ENCODE measurements at places on chromosomes 16 and 17. TPM values are rescaled to one million over a fixed set of nuclear protein-coding genes. Genes with fewer than 3 reads are reported as not detected.

PHOSPHO1 gene
- 0.31 TPM for total RNA-seq

YPEL3 gene
- 26.3 TPM for total RNA-seq

MYO15A gene
- 2.5 TPM for total RNA-seq

FN3K gene
- total RNA-seq, result 28.3 TPM

ENDOV gene
- 17.1 TPM for total RNA-seq

INCA1 gene
- total RNA-seq, result 1.5 TPM

MPP2 gene
- 16.3 TPM for total RNA-seq

DNA sequence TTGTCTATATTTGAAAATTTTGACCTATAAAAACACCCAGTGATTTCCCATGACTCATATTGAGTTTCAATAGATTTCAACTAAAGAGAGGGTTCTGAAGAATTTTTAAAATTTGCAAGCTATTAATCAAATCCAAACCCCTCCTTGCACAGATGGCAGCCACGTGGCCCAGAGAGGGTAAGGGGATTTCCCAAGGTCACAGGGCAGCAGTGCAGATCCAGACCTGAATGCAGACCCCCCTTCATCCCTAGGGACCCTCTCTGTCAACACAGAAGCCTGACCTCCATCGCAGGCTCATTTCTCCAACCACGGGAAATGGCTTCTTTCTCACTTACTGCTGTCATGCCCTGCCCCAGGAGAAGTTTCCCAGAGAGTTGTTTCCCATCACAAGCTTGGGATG, 24.7 kb upstream of the CES5A start:
- H3K4me1 ChIP-seq, result no peaks in the 10 kb centered on the region
- peak; percentile 4 for DNase-seq
- H3K27ac ChIP-seq, result no peak overlapping the region
- no peaks in the 10 kb centered on the region for H3K36me3 ChIP-seq
- H3K4me3 ChIP-seq, result no peak overlapping the region
- H3K27me3 ChIP-seq, result no peaks in the 10 kb centered on the region

GRCh38 chr17:46942441-46943217, 19.7 kb downstream of the GOSR2 start:
- no peak overlapping the region for H3K27ac ChIP-seq
- no peaks in the 10 kb centered on the region for H3K4me1 ChIP-seq
- H3K27me3 ChIP-seq, result no peaks in the 10 kb centered on the region

DNA sequence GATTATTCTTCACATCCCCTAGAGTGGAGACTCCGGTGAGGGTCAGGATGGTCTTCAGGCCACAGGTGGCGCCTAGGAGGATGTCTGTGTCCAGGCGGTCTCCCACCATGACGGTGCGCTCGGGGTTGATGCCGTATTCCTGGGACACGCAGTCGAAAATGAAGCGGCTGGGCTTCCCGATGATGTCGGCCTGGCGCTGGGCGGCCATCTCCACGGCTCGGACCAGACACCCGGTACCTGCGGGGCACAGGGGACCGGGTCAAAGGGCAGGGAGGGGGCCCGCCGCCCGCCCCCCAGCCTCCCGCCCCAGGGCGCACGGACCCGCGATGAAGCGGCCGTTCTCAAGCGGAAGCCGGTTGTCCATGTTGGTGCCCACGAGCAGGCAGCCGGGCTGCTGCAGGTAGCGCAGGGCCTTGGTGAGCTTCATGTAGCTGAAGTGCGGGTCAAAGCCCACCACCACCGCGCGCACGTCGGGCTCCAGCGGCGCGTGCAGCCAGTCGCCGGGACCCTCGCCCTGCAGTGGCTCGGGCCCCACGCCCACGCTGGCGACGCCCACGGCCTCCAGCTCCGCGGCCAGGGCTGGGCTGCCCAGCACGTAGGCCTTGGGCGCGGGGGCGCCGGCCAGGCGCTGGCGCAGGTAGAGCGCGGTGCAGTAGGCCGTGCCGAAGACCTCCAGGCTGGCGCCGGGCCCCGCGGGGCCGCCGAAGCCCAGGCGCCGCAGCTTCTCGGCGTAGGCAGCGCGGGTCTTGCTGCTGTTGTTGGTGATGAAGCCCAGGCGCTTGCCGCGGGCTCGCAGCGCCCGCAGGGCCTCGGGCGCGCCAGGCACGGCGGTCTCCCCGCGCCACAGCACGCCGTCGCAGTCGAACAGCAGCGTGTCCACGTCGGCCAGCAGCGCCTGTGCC, 572 bp downstream of the PGP start:
- H3K4me3 ChIP-seq, result peak overlapping the region; percentile 86
- peaks cover 19% of the 10 kb centered on the region for H3K36me3 ChIP-seq
- no peaks in the 10 kb centered on the region for H3K4me1 ChIP-seq
- H3K27me3 ChIP-seq, result no peaks in the 10 kb centered on the region

DNA sequence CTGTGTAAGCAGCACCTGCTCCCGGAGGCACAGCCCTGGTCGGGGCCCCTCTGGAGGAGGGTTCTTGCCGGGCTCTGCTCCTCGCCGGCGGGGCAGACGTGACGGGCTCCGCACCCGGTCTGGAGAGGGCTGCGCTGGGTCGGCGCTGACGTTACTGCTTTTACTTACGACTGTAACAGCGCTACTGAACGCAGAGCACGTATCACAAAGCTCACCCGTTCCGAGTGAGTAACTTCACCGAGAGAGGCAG, 1.3 kb upstream of the RAB40C start:
- H3K4me3 ChIP-seq, result peak overlapping the region; percentile 99
- H3K27ac ChIP-seq, result no peak overlapping the region
- H3K36me3 ChIP-seq, result peaks cover 6% of the 10 kb centered on the region
- H3K27me3 ChIP-seq, result peaks cover 7% of the 10 kb centered on the region
- no peak for DNase-seq
- H3K4me1 ChIP-seq, result no peaks in the 10 kb centered on the region

- DNase-seq, result no peak
- H3K36me3 ChIP-seq, result no peaks in the 10 kb centered on the region
- peaks cover 7% of the 10 kb centered on the region for H3K4me1 ChIP-seq
Measured at GRCh38 chr17:47997586-47997985, 26.7 kb downstream of the CDK5RAP3 start.

GRCh38 chr16:54077050-54077821, 209.4 kb downstream of the IRX3 start:
- H3K4me1 ChIP-seq, result no peaks in the 10 kb centered on the region
- H3K36me3 ChIP-seq, result no peaks in the 10 kb centered on the region
- no peak for DNase-seq
- H3K4me3 ChIP-seq, result no peak overlapping the region
- no peaks in the 10 kb centered on the region for H3K27me3 ChIP-seq

GRCh38 chr16:27973678-27974077, 89.8 kb downstream of the GSG1L start:
- no peak overlapping the region for H3K4me3 ChIP-seq
- DNase-seq, result no peak
- H3K4me1 ChIP-seq, result no peaks in the 10 kb centered on the region
- H3K27ac ChIP-seq, result no peak overlapping the region

DNA sequence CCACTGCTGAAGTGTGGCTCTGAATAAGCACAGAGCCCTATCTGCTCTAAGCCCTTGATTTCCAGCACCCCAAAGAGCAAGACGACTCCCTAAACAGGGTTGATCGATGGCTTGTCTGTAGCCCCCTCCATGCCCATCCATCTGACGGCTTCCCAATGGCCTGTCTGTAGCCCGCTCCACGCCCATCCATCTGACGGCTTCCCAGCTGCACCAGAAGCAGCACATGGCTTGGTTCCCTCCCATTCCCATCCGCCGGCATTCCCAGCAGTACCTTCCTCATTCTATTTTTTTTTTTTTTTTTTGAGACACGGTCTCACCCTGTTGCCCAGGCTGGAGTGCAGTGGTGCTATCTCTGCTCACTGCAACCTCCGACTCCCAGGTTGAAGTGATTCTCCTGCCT, 64.5 kb downstream of the RBFOX3 start:
- H3K27me3 ChIP-seq, result no peaks in the 10 kb centered on the region
- no peaks in the 10 kb centered on the region for H3K36me3 ChIP-seq
- no peak overlapping the region for H3K4me3 ChIP-seq
- DNase-seq, result no peak
- H3K4me1 ChIP-seq, result peaks cover 8% of the 10 kb centered on the region

DNA sequence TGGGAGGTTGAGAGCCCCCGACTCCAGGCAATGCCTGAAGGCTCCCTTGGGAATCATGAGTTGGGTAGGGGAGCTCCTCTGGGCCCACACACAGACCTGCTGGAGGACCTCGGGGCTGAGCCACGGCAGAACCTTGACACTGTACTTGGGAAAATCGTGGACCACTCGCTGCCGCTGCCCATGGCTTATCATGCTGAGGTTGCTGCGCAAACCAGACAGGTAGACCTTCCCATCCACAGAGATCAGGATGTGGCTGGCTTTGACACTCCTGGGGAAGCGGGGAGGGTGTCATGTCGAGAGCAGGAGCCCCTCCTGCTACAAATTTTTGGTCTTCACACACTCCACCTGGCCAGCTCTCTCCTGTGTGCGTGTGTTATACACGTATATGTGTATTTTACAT, 7.2 kb upstream of the LIMD2 start:
- H3K36me3 ChIP-seq, result peaks cover 48% of the 10 kb centered on the region
- H3K27me3 ChIP-seq, result no peaks in the 10 kb centered on the region
- no peaks in the 10 kb centered on the region for H3K4me1 ChIP-seq
- DNase-seq, result no peak
- H3K4me3 ChIP-seq, result no peak overlapping the region
- no peak overlapping the region for H3K27ac ChIP-seq

GRCh38 chr16:49757559-49758069, 98.3 kb downstream of the ZNF423 start:
- H3K4me3 ChIP-seq, result no peak overlapping the region
- H3K27ac ChIP-seq, result no peak overlapping the region
- no peaks in the 10 kb centered on the region for H3K36me3 ChIP-seq
- DNase-seq, result peak; percentile 70
- H3K27me3 ChIP-seq, result no peaks in the 10 kb centered on the region

GRCh38 chr16:86342161-86342834, 168.0 kb upstream of the FOXF1 start:
- H3K4me3 ChIP-seq, result no peak overlapping the region
- no peaks in the 10 kb centered on the region for H3K27me3 ChIP-seq
- DNase-seq, result no peak
- H3K4me1 ChIP-seq, result peaks cover 6% of the 10 kb centered on the region
- H3K27ac ChIP-seq, result no peak overlapping the region
- H3K36me3 ChIP-seq, result no peaks in the 10 kb centered on the region

GRCh38 chr17:72967277-72967970, 125.1 kb downstream of the SLC39A11 start:
- no peaks in the 10 kb centered on the region for H3K36me3 ChIP-seq
- DNase-seq, result no peak
- H3K4me1 ChIP-seq, result no peaks in the 10 kb centered on the region

DNA sequence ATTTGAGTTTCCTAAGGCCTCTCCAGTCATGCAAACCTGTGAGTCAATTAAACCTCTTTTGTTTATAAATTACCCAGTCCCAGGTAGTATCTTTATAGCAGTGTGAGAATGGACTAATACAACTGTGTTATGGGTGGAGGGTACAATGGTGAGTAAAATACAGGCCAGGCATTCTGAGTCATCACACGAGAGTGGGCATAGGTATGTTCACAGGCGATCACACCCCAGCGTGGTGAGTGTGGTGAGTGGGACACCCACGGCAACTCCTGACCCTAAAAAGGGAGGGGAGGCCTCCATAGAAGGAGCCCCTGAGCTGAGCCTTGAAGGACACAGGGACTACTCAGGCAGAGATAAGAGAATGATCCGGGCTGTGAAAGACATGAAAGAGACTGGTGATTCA, 22.6 kb upstream of the MAPT start:
- no peak for DNase-seq
- no peak overlapping the region for H3K4me3 ChIP-seq
- H3K4me1 ChIP-seq, result no peaks in the 10 kb centered on the region
- H3K27me3 ChIP-seq, result no peaks in the 10 kb centered on the region
- H3K36me3 ChIP-seq, result no peaks in the 10 kb centered on the region

GRCh38 chr16:55284718-55285099, 39.3 kb upstream of the IRX6 start:
- H3K36me3 ChIP-seq, result no peaks in the 10 kb centered on the region
- no peak for DNase-seq
- no peak overlapping the region for H3K27ac ChIP-seq
- 0 out of 2 replicates have a peak, but pooled peaks cover 3% of the 10 kb centered on the region for H3K4me1 ChIP-seq

DNA sequence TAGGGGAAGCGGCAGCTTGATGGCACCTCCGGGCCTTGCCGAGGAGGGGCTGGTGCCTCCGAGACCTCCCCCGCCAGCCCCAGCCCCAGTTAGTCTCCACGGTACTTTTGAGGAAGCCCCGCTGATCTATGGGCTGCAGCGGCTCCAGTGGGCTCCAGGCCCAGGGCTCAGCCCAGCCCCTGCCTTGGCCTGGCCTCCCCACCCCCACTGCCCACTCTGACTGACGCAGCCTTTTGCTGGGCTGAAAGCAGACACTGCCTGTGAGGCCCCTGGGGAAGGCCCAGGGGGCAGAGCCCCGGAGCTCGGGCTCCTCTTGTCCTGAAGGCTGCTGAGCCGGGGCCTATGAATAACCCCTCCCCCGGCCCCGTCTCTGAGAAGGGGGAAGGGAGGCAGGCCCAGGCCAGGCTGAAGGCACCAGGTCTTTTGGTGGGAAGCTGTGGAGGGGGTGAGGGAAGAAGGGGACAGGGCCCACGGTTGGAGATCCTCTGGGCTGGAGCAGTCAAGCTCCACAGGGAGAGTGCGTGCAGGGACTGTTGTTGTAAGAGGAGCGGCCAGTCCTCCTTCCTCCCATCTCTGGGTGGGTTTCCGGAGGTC, 7.5 kb upstream of the SMTNL2 start:
- H3K27me3 ChIP-seq, result no peaks in the 10 kb centered on the region
- DNase-seq, result peak; percentile 87
- H3K36me3 ChIP-seq, result no peaks in the 10 kb centered on the region
- peaks cover 5% of the 10 kb centered on the region for H3K4me1 ChIP-seq

DNA sequence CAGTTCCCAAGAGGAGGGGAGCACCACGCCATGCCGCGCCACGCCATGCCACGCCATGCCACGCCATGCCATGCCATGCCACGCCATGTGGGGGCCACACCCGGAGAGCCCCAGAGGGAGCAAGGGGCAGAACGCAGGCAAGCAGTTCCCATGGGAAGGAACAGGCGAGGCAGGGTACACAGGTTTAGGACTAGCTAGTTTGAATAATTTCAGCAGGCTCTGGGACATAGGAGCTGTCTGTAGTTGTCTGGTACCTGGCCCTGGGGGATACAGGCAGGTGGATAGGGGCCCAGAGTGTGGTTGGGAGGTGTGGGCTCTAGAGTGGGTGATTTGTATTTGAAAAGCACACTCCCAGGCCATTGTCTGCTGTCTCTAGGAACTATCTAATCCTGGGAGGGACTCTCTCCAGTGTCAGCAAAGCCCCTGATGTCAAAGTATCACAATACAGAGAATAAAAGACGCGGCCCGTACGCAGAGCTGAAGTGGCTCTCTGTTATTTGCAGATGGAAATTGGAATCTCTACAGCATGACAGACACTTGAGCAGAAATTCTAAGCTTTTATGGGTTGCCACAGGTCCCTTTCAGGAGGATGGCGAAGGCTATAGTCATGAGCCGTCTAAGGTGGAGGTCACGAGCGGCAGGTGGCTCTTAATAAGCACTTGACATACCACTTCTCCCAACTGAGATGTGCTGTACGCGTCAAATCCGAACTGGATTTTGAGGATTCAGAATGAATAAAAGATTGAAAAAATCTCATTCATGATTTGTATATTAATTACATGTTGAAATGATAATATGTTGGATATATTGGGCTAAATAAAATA, 220.8 kb upstream of the TNRC6C start:
- H3K36me3 ChIP-seq, result peaks cover 8% of the 10 kb centered on the region
- H3K27ac ChIP-seq, result no peak overlapping the region
- no peaks in the 10 kb centered on the region for H3K4me1 ChIP-seq
- no peak overlapping the region for H3K4me3 ChIP-seq
- DNase-seq, result peak; percentile 24

GRCh38 chr17:80279895-80280294, 19.2 kb downstream of the RNF213 start:
- no peaks in the 10 kb centered on the region for H3K4me1 ChIP-seq
- no peaks in the 10 kb centered on the region for H3K27me3 ChIP-seq
- peaks cover 6% of the 10 kb centered on the region for H3K36me3 ChIP-seq
- no peak overlapping the region for H3K27ac ChIP-seq

GRCh38 chr16:15788846-15789239, 68.0 kb downstream of the MYH11 start:
- no peaks in the 10 kb centered on the region for H3K4me1 ChIP-seq
- H3K27ac ChIP-seq, result no peak overlapping the region
- no peak for DNase-seq
- H3K4me3 ChIP-seq, result no peak overlapping the region
- H3K27me3 ChIP-seq, result no peaks in the 10 kb centered on the region

All from H9 (cell line).